ENCODE measurements at places on chromosomes 1 and 21. TPM values are rescaled to one million over a fixed set of nuclear protein-coding genes. Genes with fewer than 3 reads are reported as not detected.

Gene HSD3B2
- not detected for total RNA-seq

Gene LZIC
- 26.1 TPM for total RNA-seq

Gene FAM43B
- 0.52 TPM for total RNA-seq

DNA sequence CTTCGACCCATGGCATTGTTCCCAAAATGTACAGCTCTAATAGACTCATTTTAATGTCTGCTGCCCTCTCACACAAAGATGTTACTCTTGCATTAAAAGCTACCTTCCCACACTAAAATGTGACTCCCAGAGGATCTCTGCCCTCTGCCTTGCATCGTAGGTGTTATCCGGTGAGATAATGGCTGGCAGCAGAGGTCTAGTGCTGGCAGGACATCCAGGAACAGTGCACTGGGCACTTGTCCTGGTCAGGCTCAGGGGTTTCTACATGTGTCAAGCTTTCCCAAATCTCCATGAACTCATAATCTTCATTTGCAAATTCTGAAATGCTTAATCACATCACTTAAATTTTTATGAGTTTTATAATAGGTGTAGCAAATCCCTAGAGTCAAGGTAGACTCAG, 310.6 kb downstream of the LRRIQ3 start:
- no peaks in the 10 kb centered on the region for H3K4me1 ChIP-seq
- H3K27ac ChIP-seq, result no peak overlapping the region
- H3K36me3 ChIP-seq, result no peaks in the 10 kb centered on the region
- H3K4me3 ChIP-seq, result no peak overlapping the region
- peaks cover 2% of the 10 kb centered on the region for H3K27me3 ChIP-seq
- DNase-seq, result no peak

DNA sequence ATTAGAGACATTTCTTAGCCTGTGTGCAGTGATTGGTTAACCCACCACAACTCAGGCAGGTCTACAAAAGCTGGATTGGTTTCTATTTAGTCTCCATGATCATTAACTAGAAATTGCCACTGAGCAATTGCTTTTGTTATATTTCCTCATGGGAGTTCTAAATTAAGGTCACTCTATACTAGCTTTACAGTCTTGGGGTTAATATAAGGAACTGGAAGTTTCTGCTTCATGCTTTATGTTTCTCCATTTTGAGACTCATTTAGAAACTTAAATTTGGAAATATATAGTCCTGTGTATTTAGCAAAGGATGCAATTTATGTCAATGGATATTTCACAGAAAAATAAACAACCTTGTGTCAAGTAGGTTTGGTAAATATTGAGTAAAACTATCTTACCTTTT, 137.5 kb downstream of the HLX start:
- H3K27ac ChIP-seq, result no peak overlapping the region
- DNase-seq, result no peak
- no peak overlapping the region for H3K4me3 ChIP-seq
- H3K36me3 ChIP-seq, result no peaks in the 10 kb centered on the region

DNA sequence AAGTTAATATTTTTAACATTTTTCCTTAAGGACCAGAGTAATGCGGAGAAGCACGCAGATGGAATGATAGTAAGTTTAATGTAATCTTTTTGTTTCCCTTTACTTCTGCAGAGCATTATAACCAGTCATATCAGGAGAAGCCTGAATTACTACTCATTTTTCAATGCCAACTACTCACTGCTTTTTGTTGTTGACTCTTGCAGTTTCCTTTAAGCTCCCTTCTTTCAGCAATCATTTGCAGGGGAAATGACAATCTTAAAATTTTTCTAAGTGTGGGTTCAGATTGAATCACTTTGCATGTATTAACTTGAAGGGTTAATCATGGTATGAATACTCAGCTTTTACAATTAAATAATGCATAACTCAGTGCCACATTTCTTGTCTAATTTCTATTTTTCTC, 122.2 kb downstream of the NRDC start:
- no peak overlapping the region for H3K4me3 ChIP-seq
- H3K4me1 ChIP-seq, result peaks cover 69% of the 10 kb centered on the region
- DNase-seq, result no peak

DNA sequence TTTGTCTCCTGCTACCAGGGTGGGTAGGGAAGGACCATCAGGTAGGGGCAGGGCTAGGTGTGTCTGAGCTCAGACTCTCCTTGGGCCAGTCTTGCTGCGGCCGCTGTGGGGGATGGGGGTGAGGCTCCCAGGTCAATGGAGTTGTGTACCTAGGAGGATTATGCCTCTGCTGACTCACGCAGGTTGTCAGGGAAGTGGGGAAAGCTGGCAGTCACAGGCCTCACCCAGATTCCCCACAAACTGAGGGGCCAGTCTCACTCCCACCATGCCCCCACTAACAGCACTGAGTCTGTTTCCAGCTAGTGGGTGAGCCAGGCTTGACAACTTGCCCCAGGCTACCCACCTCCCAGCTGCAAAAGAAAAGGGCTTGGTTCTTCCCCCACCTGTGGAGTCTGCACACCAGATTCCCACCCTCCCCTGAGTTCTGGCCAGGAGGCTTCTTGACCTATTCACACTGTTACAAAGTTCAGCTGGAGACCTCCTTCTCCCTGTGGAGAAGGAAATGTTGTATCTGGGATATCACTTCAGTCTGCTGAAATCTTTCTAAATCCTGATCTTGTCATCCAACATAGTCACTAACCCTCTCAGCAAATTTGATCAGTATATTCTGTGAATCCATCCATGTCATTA, 69.2 kb upstream of the GJA8 start:
- no peaks in the 10 kb centered on the region for H3K36me3 ChIP-seq
- no peaks in the 10 kb centered on the region for H3K27me3 ChIP-seq
- H3K4me1 ChIP-seq, result no peaks in the 10 kb centered on the region
- DNase-seq, result no peak

- no peaks in the 10 kb centered on the region for H3K36me3 ChIP-seq
- H3K4me3 ChIP-seq, result no peak overlapping the region
- H3K27me3 ChIP-seq, result peaks cover 11% of the 10 kb centered on the region
- no peak for DNase-seq
- H3K27ac ChIP-seq, result no peak overlapping the region
Measured at GRCh38 chr1:38308780-38309179, 262.2 kb upstream of the POU3F1 start.
